ENCODE measurements at places on chromosomes 12 and 14.
A peak's percentile ranks its signal among the peaks of the same experiment; 100 is the strongest.

- no peak for DNase-seq
Measured at GRCh38 chr14:106277503-106277902, 751.1 kb downstream of the TMEM121 start.

- no peak for DNase-seq
Measured at GRCh38 chr14:90991690-90992443, 68.6 kb downstream of the RPS6KA5 start.

GRCh38 chr14:21037156-21037555 lies 2.5 kb upstream of the RNASE13 start:
- DNase-seq, result no peak

- DNase-seq, result peak; percentile 20
Measured at GRCh38 chr14:31968956-31969698, 108.0 kb upstream of the ARHGAP5 start.

- peak; percentile 30 for DNase-seq
Measured at GRCh38 chr14:77593501-77593961, 22.9 kb downstream of the SPTLC2 start.

- peak; percentile 38 for DNase-seq
Measured at GRCh38 chr12:115351514-115352077, 667.6 kb upstream of the TBX3 start.

DNA sequence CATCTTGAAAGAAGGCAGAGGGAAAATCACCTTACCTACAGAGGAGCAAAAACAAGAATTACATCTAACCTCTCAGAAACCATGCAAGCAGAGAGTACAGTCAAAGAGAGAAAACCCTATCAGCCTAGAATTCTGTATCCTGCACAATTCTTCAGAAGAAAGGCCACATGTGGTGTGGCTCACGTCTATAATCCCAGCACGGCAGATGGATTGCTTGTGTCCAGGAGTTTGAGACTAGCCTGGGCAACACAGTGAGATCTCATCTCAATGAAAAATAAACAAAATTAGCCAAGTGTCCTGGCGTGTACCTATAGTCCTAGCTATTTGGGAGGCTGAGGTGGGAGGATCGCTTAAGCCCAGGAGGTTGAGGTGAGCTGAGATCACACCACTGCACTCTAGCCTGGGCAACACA lies 48.2 kb downstream of the ATF7 start:
- DNase-seq, result no peak

DNA sequence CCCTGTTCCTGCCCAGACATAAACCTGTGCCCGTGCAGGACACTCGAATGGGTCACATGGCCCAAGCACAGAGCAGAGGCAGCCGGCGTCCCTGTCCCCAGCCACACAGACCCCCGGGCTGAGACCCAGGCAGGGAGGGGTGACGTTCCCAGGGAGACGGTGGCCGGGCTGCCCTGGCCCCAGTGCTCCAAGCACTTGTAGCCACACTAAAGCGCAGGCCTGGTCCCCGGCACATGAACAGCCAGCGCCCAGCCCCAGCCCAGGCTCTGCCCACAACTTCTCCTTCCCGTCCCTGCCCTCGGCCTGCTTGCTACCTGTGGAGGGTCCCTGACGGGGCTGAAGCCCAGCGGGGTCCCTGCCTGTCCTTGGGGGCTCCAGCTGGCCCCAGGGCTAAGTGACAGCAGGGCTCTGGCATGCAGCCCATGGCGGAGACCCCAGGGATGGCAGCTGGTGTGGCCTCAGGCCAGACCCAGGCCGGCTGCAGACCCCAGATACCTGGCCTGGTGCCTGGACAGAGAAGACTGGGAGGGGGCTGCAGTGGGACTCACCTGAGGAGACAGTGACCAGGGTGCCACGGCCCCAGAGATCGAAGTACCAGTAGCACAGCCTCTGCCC lies 338.4 kb downstream of the TMEM121 start:
- DNase-seq, result no peak

- peak; percentile 25 for DNase-seq
Measured at GRCh38 chr12:10363914-10364814, 25.7 kb downstream of the KLRK1 start.

GRCh38 chr12:41943671-41944070 lies 201.0 kb downstream of the GXYLT1 start:
- no peak for DNase-seq

- no peak for DNase-seq
Measured at GRCh38 chr12:66674495-66675122, 4.3 kb downstream of the GRIP1 start.

DNA sequence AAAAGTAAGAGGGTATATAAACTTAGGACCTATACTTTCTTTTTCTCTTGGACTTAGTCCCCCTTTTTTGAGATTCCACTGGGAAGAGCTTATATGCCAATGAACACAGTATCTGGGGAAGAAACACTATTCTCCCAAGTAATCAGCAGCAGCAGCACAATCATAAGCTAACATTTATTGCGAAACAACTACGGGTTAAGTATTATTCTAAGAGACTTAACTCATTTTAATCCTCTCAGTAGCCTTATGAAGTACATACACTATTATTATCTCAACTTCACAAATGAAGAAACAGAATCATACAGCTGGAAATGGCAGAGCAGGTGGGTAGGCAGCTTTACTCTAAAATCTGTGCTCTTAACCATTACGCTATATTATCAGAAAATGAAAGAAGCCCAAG lies 27.9 kb downstream of the BAZ2A start:
- DNase-seq, result no peak

DNA sequence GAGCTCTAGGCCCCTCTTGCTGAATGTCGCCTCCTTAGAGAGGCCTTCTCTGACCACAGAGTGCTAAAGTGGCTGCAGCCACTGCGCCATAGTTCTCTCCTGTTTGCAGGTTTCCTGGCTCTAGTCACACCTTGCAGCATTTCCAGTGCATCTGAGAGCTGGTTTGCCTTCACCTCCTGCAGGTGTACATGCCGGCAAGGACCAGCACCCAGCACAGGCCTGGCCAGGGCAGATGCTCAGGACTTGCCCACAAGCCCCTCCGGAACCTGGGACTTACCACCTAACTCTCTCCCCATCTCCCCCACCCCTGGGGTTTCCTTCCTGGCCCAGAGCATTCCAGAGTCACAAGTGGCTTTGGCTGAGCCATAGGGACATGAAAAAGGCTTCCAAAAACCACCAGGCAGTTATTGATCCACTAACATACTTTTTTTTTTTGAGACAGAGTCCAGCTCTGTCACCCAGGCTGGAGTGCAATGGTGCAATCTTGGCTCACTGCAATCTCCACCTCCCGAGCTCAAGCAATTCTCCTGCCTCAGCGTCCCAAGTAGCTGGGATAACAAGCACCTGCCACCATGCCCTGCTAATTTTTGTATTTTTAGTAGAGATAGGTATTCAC lies 9.1 kb downstream of the ITPK1 start:
- DNase-seq, result no peak

DNA sequence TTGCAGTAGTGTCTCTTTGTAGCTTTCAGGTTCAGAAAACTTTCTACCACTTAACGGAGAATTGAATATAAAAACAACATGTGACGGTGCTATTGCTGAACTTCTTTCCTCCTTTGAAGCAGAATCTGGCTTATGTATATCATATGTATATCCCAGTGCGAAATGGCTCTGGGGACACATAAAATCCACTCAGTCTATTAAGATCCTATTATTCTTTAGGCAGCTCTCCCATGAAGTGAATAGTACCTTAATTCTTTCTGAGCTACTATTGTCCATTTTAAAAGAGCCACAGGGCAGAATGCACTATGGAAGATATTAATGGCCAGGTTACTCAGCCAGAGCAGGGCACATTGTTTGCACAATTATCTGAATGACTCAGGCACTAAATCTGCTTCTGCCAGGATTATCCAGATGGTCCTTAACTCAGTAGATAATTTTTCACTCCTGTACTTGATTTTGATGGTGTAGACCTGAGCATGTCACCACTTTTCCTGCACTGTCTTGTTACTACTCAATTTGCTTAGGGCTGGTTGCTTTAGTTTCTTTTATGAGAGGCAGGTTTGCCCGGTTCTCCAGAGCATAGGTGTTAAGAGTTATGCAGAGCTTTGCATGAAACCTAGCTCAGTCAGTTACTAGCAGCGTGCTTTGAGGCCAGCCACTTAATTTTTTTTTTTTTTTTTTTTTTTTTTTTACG lies 5.5 kb downstream of the CNTN1 start:
- DNase-seq, result no peak

- DNase-seq, result no peak
Measured at GRCh38 chr14:56055511-56055910, 62.7 kb upstream of the PELI2 start.

DNA sequence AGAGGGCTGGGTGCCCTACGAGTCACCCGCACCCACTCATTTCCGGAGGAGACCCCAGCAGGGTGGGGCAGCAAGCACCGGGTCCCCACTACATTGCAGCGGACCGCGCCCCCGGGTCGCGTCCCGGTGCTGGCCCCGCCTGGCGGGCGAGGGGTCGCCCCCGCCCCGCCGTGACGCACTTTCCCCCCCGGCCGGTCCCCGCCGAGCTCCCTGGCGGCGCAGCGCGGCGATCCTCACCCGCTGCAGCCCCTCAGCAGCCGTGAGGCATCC lies 106.1 kb downstream of the PRICKLE1 start:
- no peak for DNase-seq

- DNase-seq, result no peak
Measured at GRCh38 chr12:26188641-26189040, 6.7 kb upstream of the SSPN start.

DNA sequence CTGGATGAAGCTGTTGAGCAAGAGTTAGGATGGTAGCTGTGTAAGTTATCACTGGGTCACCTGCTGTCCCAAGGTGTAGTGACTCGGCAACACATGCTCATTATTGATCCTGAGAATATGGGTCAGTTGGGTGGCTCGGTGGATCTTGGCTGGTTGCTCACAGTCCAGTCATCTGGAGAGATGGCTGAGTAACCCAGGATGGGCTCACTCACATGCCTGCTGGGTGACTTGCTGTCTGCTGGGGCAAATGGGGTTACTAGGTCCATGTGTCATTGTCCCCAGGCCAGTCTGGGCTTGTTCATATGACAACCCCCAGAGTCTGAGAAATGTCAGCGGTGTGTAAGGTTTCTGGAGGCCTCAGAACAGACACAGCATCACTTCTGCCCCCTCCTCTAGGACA lies 69.5 kb downstream of the SLC15A4 start:
- DNase-seq, result no peak

- peak; percentile 58 for DNase-seq
Measured at GRCh38 chr14:73269729-73270531, 32.6 kb downstream of the PAPLN start.

GRCh38 chr12:105201299-105201698 lies 34.7 kb downstream of the APPL2 start:
- no peak for DNase-seq

GRCh38 chr12:125888921-125889320 lies 823.7 kb downstream of the AACS start:
- DNase-seq, result no peak

DNA sequence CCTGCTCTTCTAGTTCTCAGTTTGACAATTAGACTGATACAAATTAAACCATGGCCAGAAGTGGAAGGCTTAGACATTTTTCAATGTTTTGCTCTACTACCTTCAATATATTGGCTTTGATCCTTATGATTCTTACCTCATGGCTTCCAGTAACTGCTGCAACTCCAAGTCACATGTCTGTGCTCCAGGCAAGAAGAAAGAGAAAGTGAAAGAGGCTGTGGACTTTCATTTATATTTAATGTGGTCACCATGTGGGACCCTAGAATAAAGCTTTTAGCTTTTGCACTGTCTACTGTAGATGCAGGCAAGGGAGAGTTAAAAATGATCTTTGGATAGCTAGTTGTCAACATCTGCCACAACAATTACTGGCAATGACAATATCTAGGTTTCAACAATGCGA lies 214.3 kb upstream of the PDE3A start:
- DNase-seq, result no peak

GRCh38 chr12:72586456-72586855 lies 314.3 kb downstream of the TRHDE start:
- DNase-seq, result no peak

GRCh38 chr12:37733856-37734255 lies 582.7 kb upstream of the ALG10B start:
- no peak for DNase-seq

DNA sequence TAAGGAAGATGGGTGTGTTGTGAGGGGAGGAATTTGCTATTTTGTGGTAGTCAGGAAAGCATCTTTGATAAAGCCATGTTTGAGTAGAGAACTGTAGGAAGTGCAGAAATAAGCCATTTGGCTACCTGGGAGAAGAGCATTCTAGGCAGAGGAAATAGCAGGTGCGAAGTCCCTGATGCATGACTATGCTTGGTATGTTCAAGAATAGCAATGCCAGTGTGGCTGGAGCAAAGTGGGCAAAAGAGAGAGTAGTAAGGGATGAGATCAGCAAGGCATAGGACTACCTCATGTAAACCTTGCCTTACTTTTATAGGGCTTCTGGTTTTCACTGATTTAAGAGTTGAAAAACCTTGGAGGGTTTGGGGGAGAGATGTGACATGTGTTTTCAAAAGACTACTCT lies 365.5 kb upstream of the GARIN6 start:
- DNase-seq, result no peak

GRCh38 chr14:101823511-101824120 lies 62.1 kb downstream of the PPP2R5C start:
- DNase-seq, result no peak

GRCh38 chr12:48934312-48934706 lies 9.0 kb upstream of the FKBP11 start:
- DNase-seq, result no peak

GRCh38 chr12:1130571-1130970 lies 139.5 kb downstream of the ERC1 start:
- no peak for DNase-seq

GRCh38 chr12:131074221-131075083 lies 120.7 kb downstream of the ADGRD1 start:
- peak; percentile 22 for DNase-seq

GRCh38 chr12:57126061-57126460 lies 2.2 kb upstream of the LRP1 start:
- no peak for DNase-seq

DNA sequence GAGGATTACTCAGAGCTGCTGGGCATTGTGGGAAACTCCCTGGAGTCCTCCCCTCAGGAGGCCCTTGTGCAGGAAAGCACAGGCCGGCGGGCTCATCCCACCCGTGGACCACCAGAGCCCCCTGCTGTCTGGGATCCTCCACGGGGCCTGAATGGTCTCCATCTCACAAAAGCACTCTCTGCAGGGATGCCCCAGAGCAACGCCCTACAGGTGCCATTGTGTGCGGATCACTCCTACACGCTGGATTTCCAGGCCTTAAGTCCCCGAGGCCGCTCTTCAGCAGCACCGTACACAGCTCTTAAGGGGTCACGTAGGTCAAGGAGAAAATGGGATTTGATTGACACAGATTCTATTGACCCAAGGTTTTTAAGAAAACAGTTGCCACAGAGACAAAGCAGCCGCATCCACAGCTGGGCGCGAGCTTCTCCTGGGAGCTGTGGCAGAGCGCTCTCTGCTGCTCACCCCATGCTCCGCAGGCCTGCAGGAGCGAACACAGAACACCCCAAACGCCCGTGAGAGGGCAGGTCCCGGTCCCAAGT lies 36.7 kb upstream of the RIMBP2 start:
- no peak for DNase-seq

- DNase-seq, result no peak
Measured at GRCh38 chr14:31703056-31703455, 141.9 kb downstream of the NUBPL start.

DNA sequence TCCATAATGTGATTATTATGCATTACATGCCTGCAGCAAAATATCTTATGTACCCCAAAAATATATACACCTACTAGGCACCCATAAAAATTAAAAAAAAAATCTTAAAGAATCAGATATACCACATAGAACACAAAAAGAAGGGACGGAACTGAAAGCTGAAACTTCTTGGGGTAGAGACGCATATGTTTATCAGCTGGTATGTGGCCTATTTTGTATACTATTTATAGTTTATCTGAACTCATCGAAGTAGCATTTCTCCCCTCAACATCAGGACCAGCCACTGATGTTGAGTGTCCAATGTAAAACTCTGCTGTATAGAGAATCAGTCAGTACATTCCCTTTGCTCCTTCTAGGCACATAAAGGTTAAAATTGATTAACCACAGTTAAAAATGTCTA lies 22.9 kb upstream of the SOS2 start:
- no peak for DNase-seq
